ENCODE measurements at places on chromosomes 6 and 20. TPM values are rescaled to one million over a fixed set of nuclear protein-coding genes. Genes with fewer than 3 reads are reported as not detected.

DNA sequence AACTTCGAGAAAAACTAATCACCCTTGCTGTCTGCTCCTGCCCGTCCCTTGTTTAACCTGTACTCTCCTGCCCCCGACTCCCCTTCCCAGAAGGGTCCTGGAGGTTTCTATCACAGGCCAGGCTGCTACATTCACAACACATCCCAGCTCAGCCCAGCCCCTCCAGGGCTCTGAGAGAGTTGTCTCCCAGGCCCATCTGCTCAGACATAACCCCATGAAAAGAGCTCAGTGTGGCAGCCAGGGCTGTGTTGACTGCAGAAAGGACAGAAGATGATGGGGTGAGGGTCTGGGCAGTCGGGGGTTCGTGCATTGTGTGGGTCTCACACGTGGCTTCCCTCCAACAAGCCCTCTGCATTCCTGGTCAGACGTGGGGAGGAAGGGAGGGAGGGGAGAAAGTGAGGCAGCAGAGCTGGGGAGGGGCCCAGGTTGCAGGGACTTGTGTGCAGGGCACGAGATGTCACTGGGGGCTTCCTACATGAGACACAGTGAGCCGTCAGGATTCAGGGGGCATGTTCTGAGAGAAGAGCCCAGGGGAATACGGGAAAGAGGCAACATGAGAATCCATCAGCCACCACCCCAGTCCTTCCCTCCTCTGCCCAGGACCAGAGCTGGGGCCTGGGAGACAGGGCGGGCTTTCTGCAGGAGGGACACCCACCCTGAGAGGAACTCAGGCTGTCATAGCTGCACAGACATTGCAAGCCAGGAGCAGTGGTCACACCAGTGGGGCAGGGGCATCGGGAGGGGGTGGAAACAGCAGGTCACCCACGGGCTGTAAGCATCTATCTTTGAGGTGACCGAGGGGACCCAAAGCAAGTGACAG, 372.9 kb downstream of the PREX1 start:
- DNase-seq, result no peak

GRCh38 chr20:58542411-58543095, 27.4 kb upstream of the APCDD1L start:
- no peak for DNase-seq

DNA sequence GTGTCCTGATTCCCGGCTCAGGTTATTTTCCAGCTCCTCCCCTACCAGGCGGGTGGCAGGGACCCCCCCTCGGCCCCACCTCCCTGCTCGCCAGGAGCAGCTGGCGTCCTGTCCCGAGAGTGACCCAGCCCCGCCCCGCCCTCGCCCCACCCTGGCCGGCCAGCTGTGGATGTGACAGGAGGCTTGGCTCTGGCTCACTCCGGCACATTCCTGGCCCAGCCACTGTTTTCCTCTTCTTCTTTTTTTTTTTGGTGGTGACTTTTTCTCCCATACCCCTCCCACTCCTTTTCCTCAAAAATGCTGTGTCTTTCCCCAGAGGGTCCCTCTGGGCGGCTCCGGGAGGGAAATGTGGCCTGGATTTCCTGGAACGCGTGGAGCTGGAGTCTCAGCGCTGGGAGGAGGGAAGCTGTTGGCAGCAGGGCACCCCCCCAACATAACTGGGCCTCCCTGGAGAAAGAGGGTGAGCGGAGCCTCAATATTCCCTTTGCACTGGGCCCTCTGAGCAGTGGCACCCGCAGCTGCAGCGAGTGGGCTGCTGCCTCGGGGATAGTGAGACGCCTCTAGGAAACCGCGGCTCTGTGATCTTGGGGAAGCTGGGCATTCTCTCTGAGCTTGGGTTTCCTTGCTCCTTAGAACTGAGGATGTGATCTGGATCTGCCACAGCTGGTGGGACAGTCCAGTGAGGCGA, 28.3 kb upstream of the CSNK2A1 start:
- DNase-seq, result peak; percentile 86

- no peak for DNase-seq
These were observed 209.1 kb upstream of the CDYL start for GRCh38 chr6:4567141-4567540.

DNA sequence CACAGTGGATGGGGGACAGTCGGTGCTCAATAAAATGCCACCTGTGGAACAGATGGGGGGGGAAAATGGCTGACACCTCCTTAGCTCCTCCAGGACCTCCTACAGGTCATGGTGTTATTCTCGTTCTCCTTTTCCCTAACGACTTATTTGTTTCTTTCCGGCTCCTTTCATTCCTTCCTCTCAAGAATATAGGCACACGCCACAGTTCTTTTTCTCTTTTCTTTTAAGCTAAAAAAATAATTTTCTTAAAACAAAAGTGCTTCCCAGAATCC, 1.4 kb upstream of the RNASET2 start:
- no peak for DNase-seq

The NMBR gene
- not detected for total RNA-seq

DNA sequence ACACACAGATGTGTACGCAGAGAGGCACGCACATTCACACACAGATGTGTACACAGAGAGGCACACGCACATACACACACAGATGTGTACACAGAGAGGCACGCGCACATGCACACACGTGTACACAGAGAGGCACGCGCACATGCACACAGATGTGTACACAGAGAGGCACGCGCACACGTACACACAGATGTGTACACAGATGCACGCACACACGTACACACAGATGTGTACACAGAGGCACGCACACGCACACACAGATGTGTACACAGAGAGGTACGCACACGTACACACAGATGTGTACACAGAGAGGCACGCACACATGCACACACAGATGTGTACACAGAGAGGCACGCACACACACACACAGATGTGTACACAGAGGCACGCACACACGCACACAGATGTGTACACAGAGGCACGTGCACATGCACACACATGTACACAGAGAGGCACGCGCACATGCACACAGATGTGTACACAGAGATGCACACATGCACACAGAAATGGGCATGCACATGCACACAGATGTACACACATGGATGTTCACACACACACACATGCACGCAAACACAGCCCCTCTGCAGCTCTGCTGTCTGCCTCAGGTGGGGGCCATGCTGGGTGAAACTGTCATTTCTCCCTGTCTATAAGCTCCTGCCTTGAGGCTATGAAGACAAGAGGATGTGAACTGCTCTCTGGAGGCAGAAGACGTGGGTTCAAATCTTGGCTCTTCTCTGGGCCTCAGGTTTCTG, 14.3 kb upstream of the MYT1 start:
- DNase-seq, result no peak

- DNase-seq, result no peak
These were observed 217.6 kb downstream of the SIM1 start for GRCh38 chr6:100247123-100247522.

GRCh38 chr6:32589596-32590449, at the start of gene HLA-DRB1:
TSS of gene HLA-DRB1 (minus strand) at chr6:32589848. CDS start at chr6:32589742, 106 bp downstream.
- peak; percentile 26 for DNase-seq

The GPR6 gene
- total RNA-seq, result not detected

DNA sequence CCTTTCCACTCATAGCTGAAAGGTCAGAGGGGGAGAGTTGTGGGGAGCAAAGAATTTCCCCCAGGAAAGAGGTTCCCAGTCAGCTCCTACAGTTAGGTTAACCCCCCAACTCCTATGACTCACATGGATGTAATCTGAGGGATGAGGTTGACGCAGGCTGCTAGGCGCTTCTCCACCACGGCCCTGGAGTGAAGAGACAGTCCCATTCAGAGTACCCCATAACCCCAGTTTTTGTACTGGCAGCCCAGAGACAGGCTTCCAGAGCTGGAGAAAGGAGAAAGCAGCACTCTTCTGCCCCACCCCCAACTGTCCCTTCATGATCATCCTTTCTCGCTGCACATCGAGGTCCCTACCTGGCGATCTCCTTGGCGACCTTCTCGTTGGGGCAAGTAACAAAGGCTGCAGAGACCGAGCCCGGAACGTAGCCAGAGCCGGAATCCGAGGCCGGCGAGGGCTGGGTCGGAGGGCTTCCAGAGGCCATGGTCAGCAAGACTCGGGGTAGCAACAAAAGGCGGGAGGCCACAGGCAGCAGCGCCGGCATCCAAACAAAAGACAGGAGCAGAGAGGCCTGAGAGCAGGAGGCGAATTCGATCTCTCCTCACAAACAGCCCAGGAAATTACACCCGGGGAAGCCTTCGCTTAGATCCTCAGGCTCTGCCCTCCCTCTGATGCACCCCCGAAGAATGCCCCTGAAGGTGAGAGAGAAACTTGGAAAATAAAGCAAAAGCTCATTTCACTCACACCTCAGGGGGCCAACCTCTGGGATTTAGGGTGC, 592 bp downstream of the CUTA start:
- no peak for DNase-seq

- no peak for DNase-seq
These were observed 31.2 kb upstream of the MDFI start for GRCh38 chr6:41607036-41607435.

DNA sequence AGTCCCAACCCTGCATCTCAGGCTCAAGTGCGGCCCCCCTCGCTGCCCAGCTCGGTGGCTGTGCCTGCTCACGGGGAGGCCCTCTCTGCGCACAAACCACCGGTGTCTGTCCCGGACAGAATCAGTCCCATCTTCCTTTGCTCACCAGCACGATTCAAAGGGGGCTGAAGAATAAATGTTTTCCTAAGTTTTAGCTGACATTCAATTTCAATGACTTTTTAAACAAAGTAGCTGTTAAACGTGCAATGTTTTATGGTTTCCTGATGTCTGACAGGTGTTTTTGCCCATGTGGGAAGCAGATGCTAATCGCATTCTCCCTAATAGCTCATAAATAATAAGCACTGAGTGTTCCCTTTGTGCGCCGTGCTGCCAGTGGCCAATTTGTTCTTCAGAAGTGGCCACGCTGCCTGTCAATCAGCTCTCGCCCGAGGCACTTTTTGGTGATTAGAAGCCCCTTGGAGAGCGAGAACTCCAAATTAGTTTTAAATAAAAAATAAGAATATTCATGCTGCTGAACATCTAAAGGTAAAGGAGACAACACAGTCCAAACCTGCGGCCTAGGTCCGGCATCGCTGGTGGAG, 26.3 kb downstream of the BHLHE23 start:
- DNase-seq, result no peak

DNA sequence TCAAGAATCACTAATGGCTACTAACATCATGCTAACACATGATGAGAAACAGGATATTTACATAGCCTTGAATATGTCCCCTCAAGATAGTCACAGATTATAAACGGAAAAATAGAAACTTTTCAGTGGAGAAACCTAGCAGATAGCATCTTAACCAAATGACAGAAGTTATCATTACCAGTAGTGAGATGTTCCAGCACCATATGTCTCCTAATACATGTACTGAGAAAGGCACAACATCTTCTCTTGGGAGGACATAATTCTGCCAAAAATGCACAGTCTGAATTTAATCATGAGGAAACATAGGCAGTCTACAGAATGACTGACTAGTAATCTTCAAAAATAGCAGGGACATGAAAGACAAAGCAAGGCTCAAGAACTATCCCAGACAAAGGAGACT, 19.9 kb upstream of the PRIM2 start:
- no peak for DNase-seq

GRCh38 chr20:7908905-7909304, 31.4 kb downstream of the HAO1 start:
- no peak for DNase-seq

DNA sequence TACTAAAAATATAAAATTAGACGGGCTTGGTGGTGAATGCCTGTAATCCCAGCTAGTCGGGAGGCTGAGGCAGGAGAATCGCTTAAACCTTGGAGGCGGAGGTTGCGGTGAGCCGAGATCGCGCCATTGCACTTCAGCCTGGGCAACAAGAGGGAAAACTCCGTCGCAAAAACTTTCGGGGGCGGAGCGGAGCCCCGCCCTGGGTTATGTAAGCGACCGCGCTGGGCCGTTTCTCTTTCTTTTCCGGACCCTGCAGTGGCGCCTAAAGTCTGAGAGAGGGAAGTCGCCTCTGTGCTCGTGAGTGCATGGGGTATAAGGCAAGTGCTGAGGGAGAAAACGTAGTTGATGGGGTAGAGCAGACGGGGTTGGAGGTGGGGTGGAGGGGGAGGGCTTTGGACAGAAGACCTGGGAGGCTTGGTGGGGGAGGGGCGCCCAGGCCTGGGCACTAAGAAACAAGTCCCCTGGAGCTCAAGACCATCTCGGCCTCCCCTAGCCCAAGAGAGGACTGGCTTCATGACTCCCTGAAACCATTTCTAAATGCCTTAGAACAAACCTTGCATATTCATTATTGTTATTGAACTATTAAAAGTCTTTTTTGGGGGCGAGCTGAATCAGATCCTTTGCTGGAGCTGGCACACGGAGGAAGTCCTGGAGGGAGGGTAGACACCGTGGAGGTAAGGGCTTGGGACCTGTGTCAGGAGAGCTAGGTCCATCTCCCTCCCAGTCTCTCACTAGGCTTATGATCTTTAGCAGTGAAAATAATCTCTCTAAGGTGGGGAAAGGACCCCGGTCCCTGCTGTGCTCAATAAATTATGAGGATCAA, 2.7 kb upstream of the MICA start:
- DNase-seq, result peak; percentile 84

GRCh38 chr6:5677219-5678000, 329.3 kb downstream of the NRN1 start:
- DNase-seq, result no peak

DNA sequence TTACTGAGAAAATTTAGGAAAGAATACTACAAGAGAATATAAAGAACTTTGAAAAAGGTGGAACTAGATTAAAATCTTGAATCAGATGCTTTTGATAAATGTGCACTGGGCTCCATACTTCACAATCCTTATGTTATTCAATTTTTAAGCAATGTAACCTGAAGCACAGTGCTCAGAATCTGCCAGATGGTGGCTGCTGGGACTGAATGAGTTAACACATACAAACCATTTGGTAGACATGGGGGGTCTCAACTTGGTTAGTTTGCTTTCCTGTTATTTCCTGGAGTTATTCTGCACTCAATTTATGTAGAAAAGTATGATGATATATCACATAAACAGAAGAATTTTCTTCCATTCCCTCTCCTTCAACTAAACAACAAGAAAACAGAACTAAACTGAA, 326.5 kb downstream of the RNGTT start:
- no peak for DNase-seq

The TRIM31 gene
- total RNA-seq, result not detected

DNA sequence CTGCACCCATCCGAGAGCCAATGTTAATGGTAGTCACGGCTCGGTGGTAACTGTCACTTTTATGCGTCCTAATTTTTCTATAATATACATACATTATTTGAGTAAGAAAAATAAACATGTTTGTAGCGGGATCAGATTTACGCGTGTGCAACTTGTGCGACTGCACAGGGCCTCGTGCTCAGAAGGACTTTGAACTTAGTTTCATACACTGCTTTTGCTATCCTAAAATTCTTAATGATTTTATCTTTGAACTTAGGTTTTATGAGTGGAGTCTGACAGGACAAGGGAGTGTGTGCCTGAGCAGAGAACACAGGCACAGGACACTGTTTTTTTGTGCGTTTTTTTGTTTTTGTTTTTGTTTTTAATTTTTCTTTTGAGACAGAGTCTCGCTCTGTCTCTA, 189.7 kb downstream of the NFATC2 start:
- DNase-seq, result no peak

The CAGE1 gene
- not detected for total RNA-seq

GRCh38 chr6:121615493-121615892, 180.0 kb downstream of the GJA1 start:
- no peak for DNase-seq

The TNXB gene
- 71.1 TPM for total RNA-seq

DNA sequence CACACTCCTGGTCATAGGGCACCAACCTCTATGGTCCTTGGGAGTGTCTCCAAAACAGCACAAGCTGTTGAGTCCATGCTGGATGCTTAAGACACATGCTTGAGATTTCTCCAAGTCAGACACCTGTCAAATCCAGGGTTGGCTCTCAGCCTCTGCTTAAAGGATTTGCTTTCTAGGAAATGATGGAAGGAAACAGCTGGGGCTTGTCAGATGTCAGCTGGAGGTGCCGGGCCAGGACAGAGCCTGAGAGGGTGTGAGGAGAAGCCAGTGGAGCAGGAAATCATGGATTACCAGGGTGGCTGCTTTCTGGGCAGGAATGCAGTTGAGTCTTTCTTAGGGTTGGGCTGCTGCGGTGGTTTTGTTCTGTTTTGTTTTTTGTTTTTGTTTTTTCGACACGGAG, 83.0 kb upstream of the FAM184A start:
- DNase-seq, result no peak

Measured in heart right ventricle (tissue), 16 donors.